ENCODE measurements at places on chromosomes 2 and 18.
A peak's percentile ranks its signal among the peaks of the same experiment; 100 is the strongest.

DNA sequence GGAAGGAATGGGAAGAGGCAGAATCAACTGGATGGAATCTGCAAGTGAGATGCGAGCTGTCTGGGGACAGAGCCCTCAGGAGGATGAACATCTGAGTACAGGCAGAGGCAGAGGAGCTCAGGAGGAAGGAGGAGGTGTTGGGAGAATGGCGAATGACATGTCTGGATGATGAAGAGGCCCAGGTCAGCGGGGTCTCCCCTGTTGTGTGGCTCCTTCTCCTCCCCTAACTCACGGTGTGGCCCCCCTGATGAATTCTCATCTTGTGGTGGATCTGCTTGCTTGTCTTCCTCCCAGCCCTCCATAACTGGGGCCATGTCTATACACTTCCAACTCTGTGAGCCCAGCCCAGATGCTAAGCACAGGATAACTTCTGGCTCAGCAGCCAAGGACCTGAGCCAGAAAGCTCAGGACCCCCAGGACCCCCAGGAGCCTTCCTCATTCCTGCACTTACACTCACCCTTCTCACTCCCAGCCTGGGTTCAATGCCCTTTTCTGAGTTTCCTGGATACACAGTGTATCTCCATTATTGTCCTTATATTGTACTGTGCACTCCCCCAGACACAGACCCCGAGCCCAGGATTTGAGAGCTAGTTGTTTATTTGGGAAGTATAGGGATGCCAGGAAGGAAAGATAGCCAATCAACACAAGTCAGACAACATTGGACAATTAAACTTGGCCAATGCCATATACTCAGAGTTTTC lies 678.6 kb upstream of the HS6ST1 start:
- no peak for DNase-seq

DNA sequence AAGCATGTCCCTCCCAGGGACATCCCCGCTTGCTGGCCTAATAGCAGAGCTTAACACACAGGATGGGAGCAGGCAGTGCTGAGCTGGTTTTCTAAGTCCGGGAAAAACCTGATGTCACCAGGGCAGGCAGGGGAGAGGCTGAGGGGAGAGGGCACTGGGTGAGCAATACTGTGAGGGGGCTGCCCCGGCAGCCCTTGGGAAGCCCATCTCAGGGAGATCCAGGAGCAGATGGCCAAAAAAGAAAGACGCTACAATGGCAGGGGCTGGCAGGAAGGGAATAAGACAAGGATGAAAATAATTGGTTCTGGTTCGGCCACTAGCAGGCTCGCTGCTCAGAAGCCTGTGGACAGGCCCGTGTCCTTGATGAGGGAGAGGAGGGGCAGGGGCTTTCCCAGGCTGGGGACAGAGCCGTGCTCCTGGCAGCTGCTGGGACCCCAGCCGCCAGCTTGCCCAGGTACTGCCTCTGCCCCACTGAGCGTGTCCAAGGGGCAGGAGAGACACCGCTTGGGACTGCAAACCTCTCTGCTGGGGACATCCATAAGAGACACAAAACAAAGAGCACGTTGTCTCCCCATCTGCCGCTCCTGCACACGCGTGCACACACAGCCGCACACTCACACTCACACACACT lies 30.2 kb downstream of the SMAD7 start:
- DNase-seq: no peak

DNA sequence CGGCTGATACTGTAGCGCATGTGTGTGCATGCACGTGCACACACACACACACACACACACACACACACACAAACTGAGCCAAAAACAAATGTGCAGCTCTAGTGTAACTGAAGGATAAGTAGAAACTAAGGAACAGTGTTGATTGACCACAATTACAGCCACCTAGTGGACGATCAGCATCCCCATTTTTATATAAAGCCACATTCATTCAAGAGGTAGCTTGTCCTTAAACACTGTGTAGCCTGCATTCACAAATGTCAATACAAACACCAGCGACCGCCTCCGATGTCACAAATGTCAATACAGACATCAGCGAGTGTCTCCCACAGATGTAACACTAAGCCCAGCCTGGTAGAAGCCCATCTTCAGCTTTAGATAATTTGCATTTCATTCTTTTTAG lies 167.4 kb downstream of the PTGR3 start:
- no peak for DNase-seq

GRCh38 chr2:106109675-106110424 lies 84.3 kb downstream of the UXS1 start:
- no peak for DNase-seq

DNA sequence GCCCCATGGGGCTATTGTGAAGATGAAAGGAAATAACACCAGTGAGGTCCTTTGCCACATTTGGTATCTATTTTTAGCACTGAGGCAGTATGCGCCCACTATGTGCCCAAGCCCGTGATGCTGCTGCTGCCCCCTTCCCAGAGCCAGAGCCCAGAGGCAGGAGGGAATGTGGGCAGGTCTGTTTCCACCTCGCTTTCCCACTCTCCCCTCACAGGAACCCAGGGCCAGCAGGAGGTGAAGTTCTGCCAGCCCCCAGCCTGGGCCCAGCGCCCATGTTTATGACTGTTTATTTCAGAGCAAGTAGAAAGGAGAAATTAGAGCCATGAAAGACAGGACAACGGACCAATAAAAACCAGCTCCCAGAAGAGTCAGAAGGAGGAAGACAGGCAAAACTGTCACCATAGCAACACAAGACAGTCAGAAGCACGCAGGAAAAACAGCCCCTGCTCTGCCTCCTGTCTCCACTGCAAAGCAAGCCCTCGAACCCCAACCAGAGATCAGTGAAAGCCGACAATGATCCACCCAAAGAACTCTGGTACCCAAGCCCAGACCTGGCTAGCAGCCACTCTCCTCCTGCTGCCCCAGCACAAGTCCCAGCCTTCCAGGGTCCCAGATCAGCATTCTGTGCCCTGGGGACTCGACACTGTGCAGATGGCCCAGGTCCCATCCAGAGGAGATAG lies 1.4 kb downstream of the CYRIA start:
- DNase-seq: no peak

DNA sequence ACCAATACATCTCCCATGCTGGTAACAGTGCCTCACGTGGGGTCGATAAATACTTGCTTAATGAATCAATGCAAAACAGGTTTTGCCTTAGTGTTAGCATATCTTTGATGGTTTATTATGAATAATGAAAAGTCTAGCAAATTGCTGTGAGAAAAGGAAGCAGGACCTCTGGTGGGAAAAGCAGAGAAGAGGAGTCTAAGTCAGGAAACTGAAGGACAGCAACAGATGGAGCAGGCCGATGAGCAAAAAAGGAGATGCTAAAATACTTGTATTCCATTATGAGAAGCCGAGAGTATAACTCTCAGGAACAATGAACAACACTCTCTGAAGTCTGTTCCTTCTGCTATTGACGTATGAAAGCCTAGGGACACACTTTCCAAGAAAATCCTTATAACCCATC lies 555.2 kb upstream of the KLHL29 start:
- no peak for DNase-seq

GRCh38 chr2:22355816-22356433 lies 1029.1 kb upstream of the KLHL29 start:
- peak; percentile 17 for DNase-seq

DNA sequence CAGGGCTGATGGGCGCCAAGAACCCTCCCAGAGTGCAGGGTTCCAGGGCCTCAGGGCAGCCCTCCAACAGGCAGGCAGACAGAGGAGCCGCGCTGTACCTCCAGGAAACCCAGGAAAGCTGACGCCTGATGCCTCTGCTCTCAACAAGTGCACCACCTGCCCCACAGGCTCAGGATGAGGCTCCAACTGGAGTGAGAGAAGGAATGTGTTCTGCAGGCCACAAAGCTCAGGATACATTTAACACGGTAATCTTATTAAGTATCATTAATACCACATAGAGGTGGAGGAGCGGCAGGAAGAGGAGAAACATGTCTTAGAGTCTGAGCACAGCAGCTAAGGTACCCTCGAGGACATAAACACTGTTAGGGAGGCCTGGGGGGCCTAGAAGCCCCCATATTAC lies 155.9 kb upstream of the CAPN13 start:
- no peak for DNase-seq

DNA sequence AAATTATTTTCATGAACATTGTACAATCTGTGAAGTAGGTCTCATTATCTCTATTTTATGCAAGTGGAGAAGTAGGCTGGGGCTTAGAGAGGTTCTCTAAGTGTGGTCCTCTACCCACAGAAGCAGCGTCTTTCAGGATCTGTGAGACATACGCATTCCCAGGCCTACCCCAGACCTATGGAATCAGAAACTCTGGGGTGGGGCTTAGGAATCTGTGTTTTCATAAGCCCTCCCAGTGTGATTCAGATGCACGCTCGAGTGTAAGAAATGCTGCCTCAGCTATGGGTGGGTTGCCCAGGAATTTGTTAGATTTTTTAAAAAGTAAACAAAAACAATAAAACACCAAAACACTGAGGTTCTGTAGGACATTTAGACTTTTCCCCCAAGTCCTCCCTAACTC lies 14.8 kb upstream of the ZAP70 start:
- no peak for DNase-seq

GRCh38 chr2:188201639-188202038 lies 90.0 kb upstream of the GULP1 start:
- DNase-seq: no peak

- no peak for DNase-seq
Observed at GRCh38 chr18:57431467-57432080, 3.6 kb upstream of the ONECUT2 start.

DNA sequence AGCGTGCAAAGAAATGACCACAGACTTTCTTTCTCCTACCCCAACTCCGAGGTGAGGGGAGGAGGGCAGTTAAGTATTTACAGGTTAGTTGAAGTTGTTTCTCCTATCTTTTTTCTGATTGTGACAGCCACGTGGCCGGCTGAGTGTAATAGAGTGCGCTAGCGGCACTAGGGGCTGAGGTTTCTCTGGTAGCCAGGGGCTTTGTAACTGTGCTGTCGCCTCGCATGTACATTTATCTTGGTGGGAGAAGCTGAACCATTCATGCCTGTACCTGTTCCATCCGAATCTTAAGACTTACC lies 214.1 kb upstream of the STON1 start:
- peak; percentile 51 for DNase-seq

DNA sequence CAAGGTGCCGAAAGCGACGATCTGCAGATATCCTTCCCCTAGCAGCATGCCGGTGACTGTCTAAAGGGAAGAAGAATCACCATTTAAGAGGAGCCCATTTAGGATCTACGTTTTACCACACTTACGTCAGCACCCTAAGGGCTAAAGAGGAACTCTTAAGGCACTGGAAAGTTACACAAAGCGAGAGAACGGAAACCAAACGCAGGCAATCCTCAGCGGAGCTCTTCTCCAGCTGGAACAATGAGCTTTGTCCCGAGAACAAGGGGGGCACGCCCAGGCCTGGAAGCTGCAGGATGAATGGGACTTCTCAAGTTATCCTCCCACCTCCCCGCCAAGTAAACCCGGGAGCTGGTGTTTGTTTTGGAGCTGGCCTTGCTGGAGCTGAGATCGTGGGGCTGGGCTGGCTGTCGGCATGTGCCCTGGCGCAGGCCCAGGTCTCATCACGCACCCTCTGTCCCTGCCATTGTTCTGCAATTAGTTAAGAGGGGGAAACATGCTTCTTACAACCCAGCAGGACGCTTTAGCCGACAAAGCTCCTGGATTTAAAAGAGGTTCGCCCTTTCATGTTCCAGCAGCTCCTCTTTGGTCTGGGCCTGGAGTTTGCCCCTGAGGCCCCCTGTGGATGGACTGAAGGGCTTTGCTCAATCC lies 36.4 kb downstream of the PXDN start:
- no peak for DNase-seq

DNA sequence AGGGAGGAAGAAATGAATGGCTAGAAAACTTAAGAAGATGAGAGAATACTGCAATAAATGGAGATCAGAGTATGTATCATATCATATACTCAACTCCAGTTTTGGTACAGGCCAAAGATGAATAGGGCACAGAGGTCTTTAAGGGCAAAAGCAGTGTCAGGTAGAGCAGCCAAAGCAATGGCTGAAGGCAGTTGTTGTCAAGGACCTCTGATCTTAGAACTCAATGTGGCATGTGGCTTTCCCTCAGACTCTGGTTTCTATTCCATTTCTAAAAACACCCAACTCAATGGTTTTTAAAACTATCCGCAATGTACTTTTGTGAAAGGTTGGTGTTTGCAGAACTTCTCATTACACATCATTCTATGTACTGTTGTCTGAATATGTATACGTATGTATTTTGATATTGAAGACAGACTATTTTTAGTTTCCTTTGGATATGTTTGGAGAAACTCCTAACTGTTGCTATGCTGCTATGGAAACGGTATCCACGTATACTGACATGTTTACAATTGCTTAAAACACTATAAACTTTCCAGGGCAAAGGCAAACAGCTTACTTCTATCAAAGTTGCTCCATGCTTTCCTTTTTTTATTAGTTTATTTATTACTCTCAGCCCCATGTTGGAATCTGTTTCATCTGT lies 58.1 kb upstream of the PELI1 start:
- DNase-seq: no peak

DNA sequence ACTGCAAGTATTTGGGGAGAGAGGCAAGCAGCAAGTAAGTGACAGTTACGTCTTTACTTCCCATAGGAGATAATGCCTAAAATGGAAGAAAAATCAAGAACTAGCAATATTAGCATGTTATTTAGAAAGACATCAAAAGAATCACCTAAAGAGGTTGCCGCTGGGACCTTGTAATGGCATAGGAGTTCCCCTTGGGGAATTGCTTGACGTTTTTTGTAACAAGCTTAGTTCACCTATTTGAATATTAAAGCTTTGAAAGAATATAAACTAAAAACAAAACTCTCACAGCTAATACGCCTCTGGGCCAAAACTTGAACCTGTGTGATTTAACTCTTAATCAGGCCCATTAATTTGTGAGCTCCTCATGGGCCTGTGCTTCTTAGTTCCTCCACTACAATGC lies 89.0 kb downstream of the AAK1 start:
- DNase-seq: no peak

DNA sequence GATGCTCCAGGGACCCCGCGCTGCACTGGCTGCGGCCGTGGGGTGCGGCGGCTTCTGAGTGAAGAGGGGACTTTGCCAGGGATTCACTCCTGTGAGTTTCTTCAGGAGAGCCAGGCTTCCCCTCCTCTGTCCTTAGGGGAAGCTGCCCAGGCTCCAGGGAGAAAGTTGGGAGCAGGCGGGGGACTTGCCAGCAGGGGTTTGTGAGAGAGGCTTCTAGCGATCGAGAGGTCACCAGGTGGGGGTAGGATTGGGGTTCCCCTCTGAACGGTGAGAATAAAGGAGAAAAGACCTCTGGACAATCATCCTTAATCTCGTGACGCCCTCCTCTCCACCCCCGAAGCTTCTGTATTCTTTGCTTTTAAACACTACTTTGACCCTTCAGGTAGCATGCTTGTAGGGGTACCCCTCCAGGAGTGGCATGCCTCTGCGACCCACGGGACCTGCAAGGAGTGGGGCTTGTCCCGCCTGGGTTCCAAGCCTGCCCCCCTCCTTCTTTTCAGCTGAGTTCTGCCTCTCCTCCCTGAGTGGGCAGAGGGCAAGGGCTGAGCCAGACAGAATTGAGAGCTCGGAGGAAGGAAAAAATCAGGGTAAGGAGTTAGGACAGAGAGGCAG lies 601 bp downstream of the PROKR1 start:
- no peak for DNase-seq

GRCh38 chr2:42754021-42754775 lies 9.7 kb downstream of the OXER1 start:
- DNase-seq: no peak

GRCh38 chr2:239049421-239050251 lies 201.8 kb downstream of the TWIST2 start:
- peak; percentile 5 for DNase-seq
